Sciatic nerve (tissue), 2 donors: ENCODE measurements at places on chromosomes 3 and 15. TPM values are rescaled to one million over a fixed set of nuclear protein-coding genes. Genes with fewer than 3 reads are reported as not detected.

DNA sequence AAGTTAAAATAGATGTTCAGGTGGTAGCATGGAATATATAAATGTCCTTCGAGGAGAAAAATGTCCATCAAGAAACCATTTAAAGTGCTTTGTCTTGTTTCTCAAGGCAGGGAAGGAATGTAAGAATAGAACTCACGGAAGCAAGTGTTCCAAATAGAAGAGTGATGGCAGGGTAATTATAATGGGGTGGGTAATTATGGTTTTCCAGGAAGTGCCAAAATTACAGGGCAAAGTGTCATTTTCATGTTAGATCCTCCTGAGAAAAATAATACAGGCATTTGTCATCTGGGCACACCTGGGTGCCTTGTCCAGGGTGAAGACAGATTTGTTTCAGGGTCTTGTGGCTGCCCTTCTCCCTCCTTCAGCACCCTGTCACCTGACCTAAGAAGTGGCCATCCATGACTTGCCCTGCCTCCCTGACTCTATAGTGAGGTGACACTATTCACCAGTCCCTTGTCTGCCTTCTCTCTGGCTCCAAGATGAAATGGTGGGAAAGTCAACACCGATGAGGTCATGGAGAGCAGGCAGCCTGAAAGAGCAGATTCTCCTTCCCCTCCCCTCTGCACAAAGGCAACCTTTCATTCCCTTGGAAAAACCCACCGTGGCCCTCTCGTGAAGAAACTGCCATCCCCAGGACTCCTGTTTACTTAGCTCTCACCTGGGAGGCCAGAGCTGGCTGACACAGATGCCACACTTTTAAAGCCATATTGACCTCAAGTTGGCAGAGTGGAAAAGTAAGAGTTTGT is 45.1 kb upstream of the AMOTL2 start:
- no peak for DNase-seq

TRH gene
- total RNA-seq, result not detected

DNA sequence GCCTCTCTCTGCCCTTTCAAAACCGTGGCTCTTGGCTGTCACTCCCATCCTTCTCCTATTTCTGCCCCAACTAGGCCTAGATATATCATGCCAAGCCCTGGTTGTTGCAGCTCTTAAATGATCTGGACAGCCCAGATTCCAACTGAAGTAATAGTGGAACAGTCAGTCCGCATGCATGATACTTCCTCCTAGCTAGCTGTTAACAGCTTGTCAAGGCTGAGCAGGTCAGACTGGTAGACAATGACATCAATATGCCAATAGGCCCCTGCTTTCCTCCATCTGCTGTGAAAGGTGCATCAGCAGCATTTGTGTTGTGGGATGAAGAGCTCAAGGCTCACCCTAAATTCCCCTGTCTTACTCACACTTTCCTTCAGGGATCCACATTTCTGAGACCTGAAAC is 527.7 kb upstream of the TGFBR2 start:
- no peak for DNase-seq

DNA sequence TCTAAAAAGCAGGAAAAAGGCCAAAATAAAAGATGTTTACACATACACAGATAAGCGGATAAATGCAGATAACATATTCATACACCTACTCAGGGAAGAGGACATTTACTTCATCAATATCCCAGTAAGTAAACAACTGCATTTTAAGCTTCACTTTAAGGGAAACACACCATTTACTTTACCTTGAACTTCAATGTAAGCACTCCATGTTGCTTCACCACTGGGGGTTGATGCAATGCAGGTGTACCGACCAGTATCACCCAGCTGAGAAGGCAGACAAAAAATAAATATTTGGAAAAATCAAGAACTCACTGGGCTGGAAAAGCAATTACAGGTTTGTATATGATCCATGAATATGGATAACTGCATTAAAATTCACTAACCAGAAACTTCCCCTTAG is 1099.5 kb downstream of the ROBO1 start:
- no peak for DNase-seq

EXD1 gene
- not detected for total RNA-seq

DNA sequence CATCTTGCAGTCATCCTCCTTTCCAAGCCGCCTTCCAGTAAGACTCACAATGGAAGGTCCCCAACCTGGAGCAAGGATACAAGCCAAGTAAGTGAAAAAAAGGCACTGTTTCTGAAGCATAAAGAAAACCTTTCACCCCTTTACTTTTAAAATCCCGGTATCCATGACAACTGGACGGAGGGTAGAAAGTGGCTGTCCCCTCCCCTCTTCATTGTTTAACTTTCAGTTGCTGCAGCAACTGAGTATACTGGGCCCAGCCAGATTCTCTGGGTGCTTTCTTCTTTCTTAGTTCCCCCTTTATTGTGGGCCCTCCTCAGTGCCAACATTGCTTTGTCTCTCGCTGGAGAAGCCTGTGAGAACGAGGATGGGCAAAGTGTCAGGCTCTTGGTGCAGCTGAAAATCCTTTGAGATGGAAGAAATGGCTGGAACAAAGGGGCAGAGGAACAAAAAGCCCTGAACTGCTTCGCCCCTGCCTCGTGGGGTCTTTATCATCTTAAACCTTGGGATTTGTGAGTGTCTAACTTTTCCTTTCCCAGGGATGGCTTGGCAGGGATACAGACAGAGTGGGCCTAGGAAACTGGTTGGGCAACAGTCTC is 224.0 kb upstream of the RGMA start:
- no peak for DNase-seq

C2CD4A gene
- not detected for total RNA-seq

DNA sequence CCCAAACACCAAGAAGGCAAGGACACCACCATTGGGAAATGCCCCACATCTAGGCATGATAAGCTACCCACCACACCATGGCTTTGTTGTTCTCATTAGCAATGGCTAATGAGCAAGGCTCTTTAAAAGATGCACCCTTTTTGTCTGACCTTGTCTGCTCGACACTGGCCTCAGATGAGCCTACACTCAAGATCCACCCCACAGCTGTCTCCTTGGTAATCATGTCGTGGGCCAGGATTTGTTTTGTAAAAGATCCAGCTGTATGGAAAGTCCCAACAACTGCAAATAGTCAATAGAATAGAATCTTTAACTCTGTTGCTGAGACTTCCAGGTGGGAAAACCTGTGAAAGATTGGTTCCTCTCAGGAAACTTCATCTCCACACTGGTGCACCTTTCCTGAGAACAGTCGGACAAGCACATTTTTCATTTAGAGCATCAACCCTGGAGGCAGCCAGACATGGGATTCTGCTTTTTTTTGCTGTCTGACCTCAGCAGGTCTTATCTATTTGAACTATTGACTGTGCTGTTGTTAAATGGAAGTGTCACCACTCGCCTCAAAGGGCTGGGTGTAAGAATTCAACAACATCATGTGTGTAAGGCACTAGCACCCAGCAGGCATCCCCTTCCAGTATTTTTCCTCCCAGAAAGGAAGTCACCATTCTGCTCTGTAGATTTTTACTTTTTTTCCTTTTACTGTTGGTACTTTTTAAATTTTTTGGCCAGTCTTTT is 35.5 kb downstream of the DUT start:
- DNase-seq, result no peak

DNA sequence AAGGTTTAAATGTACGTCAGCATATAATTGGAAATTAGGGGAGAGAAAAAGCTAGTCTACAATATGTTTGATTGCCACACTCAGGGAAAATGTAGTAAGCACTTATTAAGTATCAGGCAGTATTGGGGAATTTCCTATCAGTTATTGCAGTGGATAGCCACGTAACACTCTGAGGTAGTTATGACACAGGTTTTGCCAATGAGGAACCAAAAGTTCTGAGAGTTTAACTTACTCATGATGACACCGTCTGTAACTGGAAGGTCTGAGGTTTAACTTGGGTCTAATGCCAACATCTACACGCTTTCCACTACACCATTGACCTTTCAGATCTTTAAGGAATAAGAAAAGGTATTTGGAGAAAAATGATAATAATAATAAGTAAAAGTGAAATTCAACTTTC is 89.5 kb downstream of the ZMAT3 start:
- no peak for DNase-seq

RETNLB gene
- not detected for total RNA-seq

DNA sequence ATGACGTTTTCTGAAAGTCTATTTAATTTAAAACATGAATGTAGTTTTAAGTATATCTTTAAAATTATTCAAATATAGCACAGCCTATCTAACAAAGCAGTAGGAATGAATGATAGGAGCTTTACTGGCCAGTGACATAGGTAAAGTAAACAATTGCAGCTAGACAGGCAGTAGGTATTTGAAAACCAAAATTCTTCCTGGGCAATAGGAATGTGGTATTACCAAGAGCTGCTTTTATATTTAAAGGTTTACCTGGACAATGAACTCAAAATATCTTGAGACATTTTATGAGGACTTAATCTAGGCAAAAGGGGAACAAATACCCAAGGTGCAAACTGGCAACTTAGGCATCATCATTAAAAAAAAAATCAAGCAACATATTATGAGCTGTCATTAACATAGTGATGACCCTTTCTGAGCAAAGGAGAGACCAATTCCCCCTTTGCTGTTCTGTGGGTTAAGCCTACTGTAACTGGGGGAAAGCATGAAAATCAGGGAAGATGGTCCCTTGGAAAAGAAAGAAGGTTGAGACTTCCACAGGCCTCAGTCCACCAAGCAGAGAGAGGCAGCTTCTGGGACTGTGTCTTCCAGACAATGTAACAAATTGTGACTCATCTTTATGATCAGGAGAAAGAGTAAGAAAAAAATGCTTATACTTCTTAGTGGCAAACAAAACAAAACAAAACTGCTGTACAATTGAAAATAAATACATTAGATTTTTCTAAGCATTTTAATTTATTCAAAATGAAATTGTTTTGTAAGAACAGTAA is 12.9 kb downstream of the ISL2 start:
- no peak for DNase-seq

GRCh38 chr3:38988955-38989354 is 62.8 kb downstream of the SCN11A start:
- DNase-seq, result no peak

TGM4 gene
- not detected for total RNA-seq

- no peak for DNase-seq
These were observed 38.2 kb upstream of the ACP3 start for GRCh38 chr3:132279030-132279429.

DNA sequence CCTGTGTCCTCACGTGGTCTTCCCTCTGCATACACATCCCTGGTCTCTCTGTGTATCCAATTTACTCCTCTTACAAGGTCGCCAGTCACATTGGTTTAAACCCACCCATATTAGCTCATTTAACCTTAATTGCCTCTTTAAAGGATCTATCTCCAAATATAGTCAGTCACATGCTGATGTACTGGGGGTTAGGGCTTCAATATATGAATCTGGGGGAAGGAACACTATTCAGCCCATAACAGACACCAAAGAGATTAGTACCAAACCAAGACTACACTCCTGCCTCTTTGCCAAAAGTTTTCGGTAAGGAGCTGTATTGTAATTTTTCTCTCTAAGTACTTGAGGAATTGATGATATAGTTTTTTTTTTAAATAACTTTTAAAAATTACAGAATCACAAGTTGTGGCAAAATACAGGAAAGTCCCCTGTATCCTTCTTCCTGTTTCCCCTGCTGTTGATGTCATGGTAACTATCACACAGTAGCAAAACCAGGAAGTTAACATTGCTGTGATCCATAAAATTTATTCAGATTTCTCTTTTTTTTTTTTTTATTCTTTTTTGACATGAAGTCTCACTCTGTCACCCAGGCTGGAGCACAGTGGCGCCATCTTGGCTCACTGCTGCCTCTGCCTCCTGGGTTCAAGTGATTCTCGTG is 67.8 kb downstream of the SLCO3A1 start:
- DNase-seq, result no peak

DET1 gene
- total RNA-seq, result 9.3 TPM

DNA sequence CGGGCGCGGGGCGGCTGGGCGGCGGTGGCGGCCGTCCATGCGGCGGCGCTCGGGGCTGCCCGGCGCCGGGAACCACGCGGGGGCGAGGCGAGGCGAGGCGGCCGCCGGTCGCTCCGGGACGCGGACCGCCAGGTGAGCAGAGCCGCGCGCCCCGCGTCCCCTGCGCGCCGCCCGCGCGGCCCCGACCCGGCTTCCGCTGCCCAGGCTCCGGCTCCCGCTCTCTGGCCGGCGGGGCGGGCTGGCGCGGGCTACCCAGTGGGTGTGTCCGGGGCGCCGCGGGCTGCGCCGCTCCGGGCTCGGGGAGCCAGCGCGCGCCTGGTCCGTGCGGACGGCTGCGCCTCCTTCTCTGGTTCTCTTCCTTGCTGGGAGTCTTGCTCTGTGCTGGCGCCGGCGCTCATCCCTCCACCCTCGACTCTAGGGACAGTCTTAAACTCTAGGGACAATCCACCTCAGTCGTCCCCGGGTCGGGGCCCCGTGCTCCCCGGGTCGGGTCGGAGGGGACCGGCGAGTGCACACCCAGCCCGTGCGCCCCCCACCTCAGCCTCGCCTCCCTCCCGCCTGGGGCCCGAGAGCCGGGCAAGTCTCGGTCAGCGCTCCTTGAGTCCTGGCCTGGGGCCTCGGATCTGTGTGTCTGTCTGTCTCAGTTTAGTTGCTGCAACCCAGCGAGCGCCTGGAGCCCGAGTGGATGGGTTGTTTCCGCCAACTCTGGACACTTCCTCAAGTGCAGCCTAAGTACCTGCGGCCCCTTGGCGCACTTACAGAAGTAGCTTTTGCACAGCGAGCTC is 488 bp downstream of the THSD4 start:
- DNase-seq, result peak; percentile 61

LTF gene
- 11.3 TPM for total RNA-seq

- DNase-seq, result no peak
These were observed 10.7 kb upstream of the IQSEC1 start for GRCh38 chr3:13083898-13084297.

DUOXA1 gene
- total RNA-seq, result 5.9 TPM

CFAP44 gene
- 14.1 TPM for total RNA-seq

- no peak for DNase-seq
These were observed 379.4 kb downstream of the KCNH8 start for GRCh38 chr3:19527746-19528145.

- DNase-seq, result no peak
These were observed 33.7 kb downstream of the HGD start for GRCh38 chr3:120648290-120648689.

DNA sequence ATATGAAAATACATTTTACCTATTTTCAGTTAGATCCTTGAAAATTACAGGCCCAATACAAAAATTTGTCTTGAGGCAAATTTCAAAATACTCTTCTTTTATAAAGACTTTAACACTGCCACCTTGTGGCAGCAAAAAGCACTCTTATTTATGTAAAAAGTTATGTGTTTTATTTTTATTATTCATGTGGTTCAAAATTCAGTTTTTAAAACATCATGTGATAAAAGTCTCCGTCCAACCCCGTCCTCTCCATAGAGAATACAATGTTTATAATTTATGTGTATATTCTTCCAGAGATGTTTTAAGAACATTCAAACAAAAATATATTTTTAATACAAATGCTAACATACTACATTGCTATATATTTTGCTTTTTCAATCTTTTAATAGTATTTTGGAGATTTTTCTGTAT is 36.9 kb upstream of the TRIM59 start:
- no peak for DNase-seq

FEZF2 gene
- total RNA-seq, result not detected

- no peak for DNase-seq
These were observed 12.0 kb downstream of the KLF15 start for GRCh38 chr3:126345231-126345630.

JMJD7 gene
- total RNA-seq, result 18.5 TPM

GRCh38 chr3:17357035-17357710 is 385.3 kb downstream of the TBC1D5 start:
- DNase-seq, result no peak

GRCh38 chr3:144756704-144757440 is 785.2 kb downstream of the DIPK2A start:
- no peak for DNase-seq

EIF4E3 gene
- total RNA-seq, result 36.4 TPM

- no peak for DNase-seq
These were observed 392.1 kb downstream of the NLGN1 start for GRCh38 chr3:173789530-173790162.

- DNase-seq, result no peak
These were observed 3.3 kb downstream of the MSL2 start for GRCh38 chr3:136192831-136193230.

CHDH gene
- 7.3 TPM for total RNA-seq

MUC4 gene
- 0.31 TPM for total RNA-seq
